Stimulated activated CD8-positive, alpha-beta memory T cell treated with anti-CD3 and anti-CD28 coated beads, Interleukin-7, amount 100 ng/mL, for 1 hour (primary cell): ENCODE measurements at places on chromosomes 12 and 14.
A peak's percentile ranks its signal among the peaks of the same experiment; 100 is the strongest.

- no peak for DNase-seq
Measured at GRCh38 chr14:32407130-32407529, 78.0 kb downstream of the AKAP6 start.

DNA sequence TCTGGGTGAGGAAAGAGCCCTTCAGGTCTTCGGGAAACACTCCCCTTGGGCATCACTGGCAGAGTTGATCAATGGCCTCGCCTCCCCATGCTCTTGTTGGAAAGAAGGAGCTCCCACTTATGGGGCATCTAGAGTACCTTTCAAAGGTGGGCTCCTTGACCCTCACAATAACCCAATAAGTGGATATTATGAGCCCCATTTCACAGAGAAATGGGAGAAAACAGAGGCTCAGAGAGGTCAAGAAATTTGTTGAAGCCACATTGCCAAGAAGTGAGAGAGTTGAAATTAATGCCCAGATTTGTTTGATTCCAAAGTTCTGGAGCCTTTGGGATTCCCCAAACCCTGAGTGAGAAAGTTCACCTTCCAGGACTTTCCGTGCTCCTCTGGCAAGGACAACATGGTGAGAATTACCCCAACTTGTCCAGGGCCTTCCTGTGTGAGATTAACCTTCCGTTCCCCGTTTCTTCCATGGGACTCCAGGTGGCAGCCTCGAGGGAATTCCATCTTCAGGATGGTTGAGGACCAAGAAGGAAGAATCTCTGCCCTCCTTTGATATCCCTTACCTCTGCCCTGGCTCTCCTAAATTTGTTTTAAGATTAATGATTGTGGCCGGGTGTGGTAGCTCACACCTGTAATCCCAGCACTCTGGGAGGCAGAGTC, 7.5 kb upstream of the CHD4 start:
- no peak for DNase-seq

DNA sequence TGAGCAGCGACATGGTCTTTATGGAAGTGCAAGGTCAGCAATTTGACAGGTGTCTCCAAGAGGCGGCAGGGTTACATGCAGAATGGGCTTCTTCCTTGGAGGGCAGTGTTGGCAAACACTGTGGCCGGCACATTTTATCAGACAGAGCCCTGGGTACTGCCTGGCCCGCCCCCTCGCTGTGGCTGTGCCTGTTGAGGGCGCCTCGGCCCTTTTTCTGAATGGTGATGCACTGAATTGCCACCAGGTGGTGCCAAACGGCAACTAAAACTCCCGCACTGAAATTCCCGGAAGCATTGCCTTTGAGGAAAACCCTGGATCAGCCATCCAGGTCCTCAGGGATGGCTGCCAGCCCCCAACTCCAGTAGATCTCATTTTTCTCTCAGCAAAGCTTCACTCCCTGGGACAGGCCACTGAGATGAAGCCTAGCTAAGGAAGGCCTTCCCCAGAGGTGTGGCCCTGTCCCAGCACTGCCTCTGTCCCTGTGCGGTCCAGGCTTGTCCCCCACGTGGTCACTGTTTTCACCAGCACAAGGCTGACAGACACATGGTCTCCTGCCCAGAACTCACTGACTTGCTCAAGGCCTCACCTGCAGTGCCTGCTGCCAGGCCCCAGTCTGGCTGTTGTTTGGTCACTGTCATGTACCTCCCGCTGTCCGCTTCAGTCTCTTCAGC, 73.6 kb downstream of the TESC start:
- DNase-seq, result peak; percentile 16

GRCh38 chr12:51871918-51872688, 15.8 kb upstream of the ANKRD33 start:
- no peak for DNase-seq

DNA sequence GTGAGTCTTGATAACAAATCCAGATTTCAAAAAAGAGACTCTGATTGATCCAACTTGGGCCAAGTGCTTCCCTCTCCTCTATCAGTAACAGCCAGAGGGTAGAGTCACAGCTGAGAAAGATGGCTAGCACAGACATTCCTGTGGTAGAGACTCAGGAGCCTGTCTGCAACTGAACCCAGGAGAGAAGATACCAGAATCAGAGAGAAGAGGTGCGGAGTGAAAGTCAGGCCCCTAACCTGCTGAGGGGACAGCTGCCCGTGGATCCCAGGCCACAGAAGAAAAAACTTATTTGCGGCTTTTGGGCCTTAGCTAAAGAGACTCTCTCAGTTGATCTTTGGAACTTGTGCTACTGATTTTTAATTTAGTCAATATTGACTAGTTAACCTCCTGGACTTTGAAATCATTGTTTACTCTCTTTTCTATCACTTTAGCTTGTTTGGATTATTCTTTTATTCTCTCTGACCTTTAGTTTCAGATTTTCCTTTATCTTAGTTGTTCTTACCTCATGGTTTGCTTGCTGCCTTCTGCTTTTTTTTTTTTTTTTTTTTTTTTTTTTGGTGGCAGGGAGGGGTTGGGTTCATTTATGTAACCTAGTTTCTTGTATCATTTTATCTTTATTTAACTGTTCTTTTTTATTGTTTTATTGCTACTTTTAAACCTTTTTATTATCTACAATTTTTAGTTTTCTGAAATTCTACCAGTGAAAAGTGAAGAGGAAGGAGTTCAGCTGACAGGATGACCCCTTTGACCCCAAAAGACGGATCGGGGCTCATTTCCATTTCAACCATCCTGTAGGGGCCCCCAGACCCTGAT, 154.9 kb upstream of the KRR1 start:
- DNase-seq, result no peak

- DNase-seq, result no peak
Measured at GRCh38 chr12:78040111-78040510, 209.4 kb downstream of the NAV3 start.

GRCh38 chr12:95805864-95806671, 15.5 kb upstream of the NTN4 start:
- no peak for DNase-seq

- DNase-seq, result no peak
Measured at GRCh38 chr12:39390752-39391151, 52.2 kb downstream of the KIF21A start.

DNA sequence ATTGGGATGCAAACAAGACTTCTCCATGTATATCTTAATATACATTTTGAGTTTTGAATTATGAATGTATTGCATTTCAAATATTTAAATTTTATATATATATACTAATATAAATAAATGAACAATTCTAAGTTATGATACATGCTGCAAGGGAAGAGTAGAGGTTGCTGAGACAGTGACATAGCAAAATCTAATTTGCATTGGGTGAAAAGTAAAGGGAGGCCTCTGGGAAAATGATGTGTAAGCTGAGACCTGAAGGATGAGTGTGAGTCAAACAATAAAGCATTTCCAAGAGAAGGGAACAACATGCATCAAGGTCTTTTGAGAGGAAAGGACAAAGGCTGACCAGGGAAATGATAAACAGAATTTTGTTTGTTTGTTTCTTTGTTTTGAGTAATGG, 62.9 kb upstream of the PTPRQ start:
- no peak for DNase-seq

GRCh38 chr12:20523658-20524057, 155.3 kb downstream of the PDE3A start:
- DNase-seq, result no peak

DNA sequence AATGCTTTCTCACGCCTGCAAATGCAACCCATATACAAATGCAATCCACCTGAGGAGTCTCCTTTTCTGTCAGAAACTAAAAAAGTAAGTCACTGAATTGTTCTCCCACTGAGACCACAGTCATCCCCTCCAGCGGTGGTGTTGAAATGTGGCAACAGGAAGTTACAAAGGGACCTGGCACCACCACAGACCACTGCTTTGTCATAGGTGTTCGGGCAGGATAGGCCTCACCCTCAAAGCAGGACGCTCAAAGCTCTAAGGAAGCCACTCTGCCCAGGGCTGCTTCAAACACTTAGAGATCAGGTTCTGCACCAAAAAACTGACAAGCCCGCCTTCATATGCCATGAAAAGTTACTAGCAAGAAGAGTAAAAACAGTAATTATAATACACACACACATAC, 11.3 kb downstream of the PHLDA1 start:
- peak; percentile 46 for DNase-seq

DNA sequence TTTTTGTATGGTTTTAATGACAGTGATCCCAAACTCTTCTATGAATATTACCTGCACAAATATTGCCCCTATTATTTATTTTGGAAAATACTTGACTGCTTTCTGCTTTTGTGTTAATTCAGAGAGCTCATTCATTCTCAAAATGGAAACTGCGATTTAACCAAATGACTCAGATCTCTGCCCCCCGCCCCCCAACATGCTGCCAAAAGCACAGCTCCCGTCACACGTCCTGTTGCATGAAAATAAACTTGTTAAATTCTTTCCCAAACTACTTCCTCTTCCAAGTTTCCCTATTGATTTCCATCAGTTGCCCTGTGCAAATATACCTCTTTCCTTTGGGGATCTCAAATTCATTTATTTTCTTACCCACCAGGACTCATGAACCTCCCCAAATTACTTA, 18.0 kb upstream of the NRDE2 start:
- DNase-seq, result no peak

- DNase-seq, result no peak
Measured at GRCh38 chr12:109678719-109679118, 34.9 kb upstream of the FAM222A start.

DNA sequence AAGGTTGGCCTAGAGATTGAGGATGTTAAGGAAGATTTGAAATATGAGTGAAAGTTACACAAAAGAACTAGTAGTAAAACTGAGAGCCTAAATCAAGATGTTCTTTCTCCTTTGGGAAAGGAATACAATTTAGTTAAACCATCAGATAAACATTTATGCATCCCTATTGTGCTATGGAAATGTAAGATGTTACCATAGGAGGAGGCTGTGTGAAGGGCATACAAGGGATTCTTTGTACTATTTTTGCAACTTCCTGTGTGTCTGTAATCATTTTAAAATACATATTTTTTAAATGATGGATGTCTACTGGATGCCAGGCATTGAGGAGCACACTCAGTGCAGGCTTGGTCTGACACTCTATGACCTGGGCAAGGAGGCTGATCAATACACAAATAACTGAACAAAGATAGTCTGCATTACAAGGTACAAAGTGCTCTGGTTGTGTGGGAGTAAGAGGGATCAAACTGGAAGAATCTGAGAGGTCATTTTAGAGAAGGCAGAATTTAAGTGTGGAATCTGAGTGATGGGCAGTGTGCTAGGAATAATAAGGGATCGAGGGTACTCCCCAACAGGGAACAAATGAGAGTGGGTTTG, 5.8 kb upstream of the CHPT1 start:
- DNase-seq, result no peak

DNA sequence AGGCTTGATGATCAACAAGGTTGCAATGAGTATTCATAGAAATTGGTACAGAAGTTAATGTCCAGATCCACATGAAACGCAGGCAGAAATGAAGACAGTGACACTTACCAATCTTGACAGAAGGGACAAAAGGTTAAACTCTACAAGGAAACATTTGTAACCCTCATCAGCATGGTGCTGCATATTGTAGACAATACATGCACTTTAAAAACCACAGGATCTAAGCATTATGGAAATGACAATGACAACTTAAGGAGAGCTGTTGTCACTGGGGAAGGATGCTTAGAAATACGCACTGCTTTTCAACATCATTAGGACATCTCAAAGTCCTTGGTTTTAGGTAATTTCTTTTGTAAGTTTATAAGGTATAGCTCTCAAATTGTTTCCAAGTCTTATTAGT, 130.6 kb downstream of the ATP23 start:
- DNase-seq, result no peak

DNA sequence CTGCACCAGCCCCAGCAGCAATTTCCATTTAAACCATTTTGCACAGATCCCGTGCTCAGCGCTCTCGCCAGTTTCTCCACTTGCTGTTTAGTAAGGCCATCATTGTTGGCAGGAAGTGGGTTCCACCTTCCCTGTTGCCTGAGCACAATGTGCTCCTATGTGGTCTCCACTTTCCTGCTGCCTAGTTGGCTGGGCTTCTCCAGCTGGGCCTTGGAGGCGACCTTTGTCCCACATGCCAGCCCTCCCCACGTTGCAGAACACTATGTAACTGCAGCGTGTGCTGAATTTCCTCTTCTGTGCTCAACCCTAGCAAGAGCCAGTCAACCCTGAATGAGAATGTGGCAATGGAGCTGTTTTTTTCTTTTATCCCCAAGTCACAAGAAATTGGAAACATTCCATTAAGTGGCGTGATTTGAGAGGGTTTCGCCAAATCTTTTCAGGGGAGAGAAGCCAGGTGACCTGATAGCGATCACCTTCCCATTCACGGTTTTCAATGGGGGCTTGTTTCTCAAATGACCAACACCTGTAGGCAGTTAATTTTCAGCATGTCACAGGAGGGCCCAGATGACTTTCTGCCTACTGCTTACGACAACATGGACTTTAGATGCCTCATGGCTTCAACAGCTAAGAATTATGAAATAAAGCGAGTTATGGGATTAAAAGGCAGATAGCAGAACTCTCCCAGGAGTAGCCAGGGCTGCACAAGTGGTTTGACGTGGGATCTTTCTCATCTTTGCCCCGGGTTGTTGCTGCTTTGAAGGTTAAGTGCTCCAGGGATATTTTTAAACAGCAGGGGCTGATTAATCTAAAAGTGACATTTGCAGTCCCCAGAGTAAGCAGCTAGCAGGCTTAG, at the start of gene ACACB:
TSS of gene ACACB (plus strand) at position 830 of the 853 bp plus-strand sequence. CDS start 22,819 bp downstream, outside the sequence.
- DNase-seq, result no peak

DNA sequence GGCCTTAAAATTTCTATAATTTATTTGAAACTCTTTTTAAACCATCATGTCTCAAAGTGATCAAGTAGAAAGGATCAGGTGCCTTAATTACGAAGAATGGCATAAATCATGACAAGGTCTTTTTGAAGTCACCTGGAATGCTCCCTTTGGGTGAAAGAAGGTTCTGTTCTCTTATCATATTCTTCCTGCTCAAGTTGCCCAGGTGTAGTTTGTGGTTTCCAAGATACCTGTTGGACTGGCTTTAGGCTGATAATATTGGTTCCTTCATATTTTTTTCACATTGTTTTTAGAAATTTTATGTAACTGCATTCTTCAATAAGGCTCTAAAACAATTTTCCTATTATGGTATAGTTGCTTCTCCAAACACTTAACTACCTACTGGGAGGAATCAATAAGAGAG, 29.2 kb downstream of the RASSF3 start:
- DNase-seq, result no peak
